ENCODE measurements at places on chromosomes 5 and 9. TPM values are rescaled to one million over a fixed set of nuclear protein-coding genes. Genes with fewer than 3 reads are reported as not detected.
A peak's percentile ranks its signal among the peaks of the same experiment; 100 is the strongest.

- H3K27me3 ChIP-seq: no peaks in the 10 kb centered on the region
- H3K4me1 ChIP-seq: no peaks in the 10 kb centered on the region
- no peak overlapping the region for H3K4me3 ChIP-seq
- peaks cover 11% of the 10 kb centered on the region for H3K36me3 ChIP-seq
Observed at GRCh38 chr5:78109891-78110324, 184.6 kb downstream of the AP3B1 start.

AFAP1L1 gene
- total RNA-seq: 15.2 TPM

GRCh38 chr5:139642891-139643871 lies 5.0 kb upstream of the CXXC5 start:
- peaks cover 26% of the 10 kb centered on the region for H3K4me1 ChIP-seq
- peak overlapping the region; percentile 43 for H3K27ac ChIP-seq
- no peak overlapping the region for H3K4me3 ChIP-seq
- DNase-seq: peak; percentile 75
- H3K27me3 ChIP-seq: no peaks in the 10 kb centered on the region

- H3K4me1 ChIP-seq: peaks cover 14% of the 10 kb centered on the region
- no peaks in the 10 kb centered on the region for H3K36me3 ChIP-seq
- no peak for DNase-seq
- no peaks in the 10 kb centered on the region for H3K27me3 ChIP-seq
- no peak overlapping the region for H3K4me3 ChIP-seq
Observed at GRCh38 chr9:83285445-83286225, 222.7 kb upstream of the RASEF start.

NREP gene
- total RNA-seq: 5.0 TPM

DNA sequence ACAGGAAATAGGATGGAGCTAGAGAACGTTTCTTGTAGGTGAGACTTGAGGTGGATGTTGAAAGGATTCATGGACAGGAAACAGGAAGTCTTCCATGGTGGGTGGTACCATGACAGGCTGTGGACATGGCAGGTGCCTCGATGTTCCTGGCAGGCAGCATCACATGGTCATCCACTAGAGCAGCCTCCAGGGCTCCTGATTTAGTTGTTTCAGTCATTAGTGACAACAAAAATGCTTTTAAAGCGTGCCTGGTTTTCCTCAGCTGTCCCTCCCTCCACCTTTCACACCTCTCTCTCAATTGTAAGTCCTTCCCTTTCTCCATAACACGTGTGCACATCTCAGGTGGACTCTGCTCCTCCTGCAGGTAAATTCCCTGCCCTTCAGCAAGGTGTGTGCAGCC lies 25.2 kb upstream of the ASPN start:
- no peaks in the 10 kb centered on the region for H3K27me3 ChIP-seq
- H3K36me3 ChIP-seq: no peaks in the 10 kb centered on the region
- peaks cover 6% of the 10 kb centered on the region for H3K4me1 ChIP-seq
- H3K4me3 ChIP-seq: no peak overlapping the region
- peak overlapping the region; percentile 64 for H3K27ac ChIP-seq
- no peak for DNase-seq

GRCh38 chr9:136939996-136940525 lies 4.5 kb downstream of the FBXW5 start:
- peaks cover 16% of the 10 kb centered on the region for H3K4me1 ChIP-seq
- no peaks in the 10 kb centered on the region for H3K27me3 ChIP-seq
- no peak overlapping the region for H3K4me3 ChIP-seq
- H3K36me3 ChIP-seq: peaks cover 38% of the 10 kb centered on the region

DNA sequence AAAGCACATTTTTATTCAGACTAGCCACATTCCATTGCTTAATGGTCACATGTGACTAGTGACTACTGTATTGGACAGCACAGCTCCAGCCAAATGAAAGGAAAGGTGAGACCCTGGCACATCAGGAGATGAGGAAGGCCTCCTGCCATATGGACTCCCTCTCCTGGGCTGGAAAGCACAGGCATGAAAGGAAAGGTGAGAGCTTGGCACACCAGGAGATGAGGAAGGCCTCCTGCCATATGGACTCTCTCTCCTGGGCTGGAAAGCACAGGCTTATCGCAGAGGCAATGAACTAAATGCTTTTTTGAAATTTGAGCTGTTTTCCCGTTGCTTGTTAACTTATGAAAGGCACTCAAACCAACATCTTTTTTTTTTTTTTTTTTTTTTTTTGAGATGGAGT lies 144.8 kb upstream of the SLC12A2 start:
- no peak overlapping the region for H3K27ac ChIP-seq
- no peak for DNase-seq
- H3K4me1 ChIP-seq: peaks cover 8% of the 10 kb centered on the region
- no peaks in the 10 kb centered on the region for H3K36me3 ChIP-seq
- no peak overlapping the region for H3K4me3 ChIP-seq

FKTN gene
- total RNA-seq: 6.8 TPM

EGFLAM gene
- total RNA-seq: 2.2 TPM

- no peaks in the 10 kb centered on the region for H3K36me3 ChIP-seq
- no peak for DNase-seq
- no peaks in the 10 kb centered on the region for H3K27me3 ChIP-seq
Observed at GRCh38 chr5:73359395-73359794, 89.2 kb downstream of the FOXD1 start.

- no peaks in the 10 kb centered on the region for H3K4me1 ChIP-seq
- H3K4me3 ChIP-seq: no peak overlapping the region
Observed at GRCh38 chr9:116274293-116274692, 120.7 kb downstream of the PAPPA start.

HTR4 gene
- 0.09 TPM for total RNA-seq

PCDHGA10 gene
- 3.0 TPM for total RNA-seq

TAF1L gene
- total RNA-seq: not detected

- H3K4me3 ChIP-seq: no peak overlapping the region
- peak overlapping the region; percentile 62 for H3K27ac ChIP-seq
- H3K36me3 ChIP-seq: no peaks in the 10 kb centered on the region
- H3K4me1 ChIP-seq: peaks cover 4% of the 10 kb centered on the region
- H3K27me3 ChIP-seq: no peaks in the 10 kb centered on the region
- DNase-seq: no peak
Observed at GRCh38 chr9:68747043-68747533, 42.0 kb downstream of the PIP5K1B start.

DNA sequence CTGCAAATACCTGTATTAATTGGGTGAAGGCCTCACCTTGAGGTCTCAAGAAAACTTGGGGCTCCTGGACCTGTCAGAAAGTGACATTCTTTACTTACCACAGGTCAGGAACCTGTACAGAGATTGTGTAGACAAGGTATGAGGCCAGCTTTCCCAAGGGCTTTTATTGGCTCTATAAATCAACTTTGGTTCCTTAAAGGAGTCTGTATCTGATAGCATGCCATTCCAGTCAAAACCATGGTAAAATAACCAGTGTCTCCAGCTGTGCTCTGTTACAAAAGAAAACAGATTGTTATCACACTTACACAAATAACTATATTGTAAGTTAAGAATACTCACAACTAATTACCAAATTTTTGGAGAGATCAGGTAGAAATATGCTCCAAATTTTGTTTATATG lies 64.5 kb downstream of the COL15A1 start:
- no peak for DNase-seq
- H3K27ac ChIP-seq: no peak overlapping the region
- no peaks in the 10 kb centered on the region for H3K4me1 ChIP-seq
- H3K27me3 ChIP-seq: no peaks in the 10 kb centered on the region

DNA sequence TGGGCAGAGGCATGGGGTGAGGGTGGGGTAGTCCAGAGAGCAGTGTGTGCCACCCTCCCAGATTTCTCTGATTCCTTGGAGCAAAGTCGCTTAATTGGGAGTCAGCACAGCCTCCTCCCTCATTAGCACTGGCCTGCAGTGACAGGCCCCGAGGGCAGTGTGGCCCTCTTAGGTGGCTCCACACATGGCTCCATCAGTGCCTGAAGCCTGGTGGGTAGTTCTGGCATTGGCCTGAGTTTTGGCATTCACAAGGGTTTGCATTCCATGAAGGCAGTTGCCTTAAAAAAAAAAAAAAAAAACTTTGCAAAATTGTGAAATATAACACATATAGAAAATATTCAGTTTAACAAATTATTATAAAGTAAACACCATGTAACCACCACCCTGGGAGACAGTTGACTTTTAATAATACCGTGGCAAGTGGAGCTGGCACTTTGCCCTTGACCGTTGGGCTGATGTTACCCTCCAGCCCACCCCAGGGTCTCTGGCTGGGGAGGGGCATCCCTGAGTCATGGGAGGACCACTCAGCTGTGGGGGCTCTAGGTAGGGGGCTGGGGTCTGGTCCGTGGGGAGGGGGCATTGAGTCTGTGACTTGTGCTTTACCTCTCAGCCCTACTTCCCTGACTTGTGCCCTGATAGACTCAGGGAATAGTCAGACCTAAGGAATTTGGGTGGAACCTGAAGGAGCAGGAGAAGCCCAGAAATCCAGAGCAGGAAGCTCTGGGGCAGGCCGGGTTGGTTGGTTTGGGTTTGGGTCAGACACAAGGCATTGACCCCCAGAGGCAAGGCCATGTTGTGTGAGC lies 51.3 kb upstream of the PITX1 start:
- H3K27ac ChIP-seq: no peak overlapping the region
- no peak overlapping the region for H3K4me3 ChIP-seq
- H3K4me1 ChIP-seq: no peaks in the 10 kb centered on the region
- no peak for DNase-seq
- no peaks in the 10 kb centered on the region for H3K36me3 ChIP-seq

- H3K27ac ChIP-seq: no peak overlapping the region
- no peaks in the 10 kb centered on the region for H3K27me3 ChIP-seq
- H3K36me3 ChIP-seq: no peaks in the 10 kb centered on the region
- no peak overlapping the region for H3K4me3 ChIP-seq
- no peak for DNase-seq
Observed at GRCh38 chr5:59330680-59331079, 562.8 kb downstream of the PDE4D start.

- H3K4me1 ChIP-seq: peaks cover 27% of the 10 kb centered on the region
- H3K27me3 ChIP-seq: no peaks in the 10 kb centered on the region
- H3K36me3 ChIP-seq: no peaks in the 10 kb centered on the region
- H3K27ac ChIP-seq: no peak overlapping the region
- H3K4me3 ChIP-seq: no peak overlapping the region
Observed at GRCh38 chr9:88775037-88775471, 216.2 kb upstream of the S1PR3 start.

FIBCD1 gene
- total RNA-seq: 4.9 TPM

FAT2 gene
- 0.57 TPM for total RNA-seq

- DNase-seq: no peak
- peaks cover 28% of the 10 kb centered on the region for H3K4me1 ChIP-seq
- no peaks in the 10 kb centered on the region for H3K36me3 ChIP-seq
- H3K27me3 ChIP-seq: no peaks in the 10 kb centered on the region
- H3K27ac ChIP-seq: no peak overlapping the region
Observed at GRCh38 chr5:115627295-115627865, 1.5 kb upstream of the TMED7 start.

DNA sequence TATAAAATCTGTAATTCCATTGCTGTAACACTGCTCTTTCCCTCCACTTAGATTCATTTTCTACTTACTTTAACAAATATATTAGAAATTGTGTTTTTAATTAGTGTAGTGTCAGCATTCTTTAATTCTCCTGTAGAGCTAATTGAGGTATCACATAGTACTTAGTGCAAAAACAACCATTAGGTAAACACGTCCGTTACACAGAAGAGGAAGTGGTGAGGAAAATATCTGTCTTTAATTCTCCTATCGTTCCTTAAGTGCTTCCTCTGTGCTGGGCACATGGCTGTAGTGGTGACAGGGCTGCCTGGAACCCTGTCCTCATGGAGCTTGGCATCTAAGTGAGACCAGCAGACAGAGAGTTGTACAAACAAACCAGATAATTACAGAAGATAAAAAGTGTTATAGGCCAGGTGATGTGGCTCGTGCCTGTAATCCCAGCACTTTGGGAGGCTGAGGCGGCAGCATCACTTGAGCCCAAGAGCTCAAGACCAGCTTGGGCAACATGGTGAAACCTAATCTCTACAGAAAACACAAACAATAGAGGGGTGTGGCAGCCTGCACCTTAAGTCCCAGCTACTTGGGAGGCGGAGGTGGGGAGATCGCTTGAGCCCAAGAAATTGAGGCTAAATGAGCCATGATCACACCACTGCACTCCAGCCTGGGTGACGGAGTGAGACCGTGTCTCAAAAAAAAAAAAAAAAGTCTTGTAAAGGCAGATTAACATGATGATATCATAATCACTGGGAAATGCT lies 36.4 kb downstream of the PARP8 start:
- no peaks in the 10 kb centered on the region for H3K27me3 ChIP-seq
- no peak overlapping the region for H3K4me3 ChIP-seq
- H3K27ac ChIP-seq: no peak overlapping the region
- peaks cover 7% of the 10 kb centered on the region for H3K4me1 ChIP-seq
- DNase-seq: no peak

DNA sequence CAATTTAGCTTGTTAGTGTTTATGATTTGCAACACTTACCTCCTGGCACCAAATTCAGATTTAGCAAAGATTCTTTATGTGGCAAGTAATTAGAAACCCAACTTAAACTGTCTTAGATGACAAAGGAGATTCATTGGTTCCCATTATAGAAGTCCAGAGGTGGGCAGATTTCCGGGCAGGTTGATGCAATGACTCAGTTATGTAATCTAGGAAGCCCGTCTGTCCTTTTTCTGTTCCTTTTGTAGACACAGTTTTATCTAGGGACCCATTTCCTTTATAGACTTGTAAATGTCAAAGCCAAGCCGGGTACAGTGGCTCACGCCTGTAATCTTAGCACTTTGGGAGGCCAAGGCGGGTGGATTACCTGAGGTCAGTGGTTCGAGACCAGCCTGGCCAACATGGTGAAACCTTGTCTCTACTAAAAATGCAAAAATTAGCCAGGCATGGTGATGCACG lies 20.3 kb upstream of the ANKRD33B start:
- no peaks in the 10 kb centered on the region for H3K36me3 ChIP-seq
- no peak for DNase-seq
- no peak overlapping the region for H3K27ac ChIP-seq
- H3K4me3 ChIP-seq: no peak overlapping the region
- peaks cover 6% of the 10 kb centered on the region for H3K4me1 ChIP-seq
- no peaks in the 10 kb centered on the region for H3K27me3 ChIP-seq

Measured in upper lobe of left lung (tissue), 6 donors.